ENCODE measurements at places on chromosomes 4 and X. TPM values are rescaled to one million over a fixed set of nuclear protein-coding genes. Genes with fewer than 3 reads are reported as not detected.

Gene KIAA1210
- total RNA-seq, result not detected

Gene LANCL3
- total RNA-seq, result 0.03 TPM

Gene HTR2C
- not detected for total RNA-seq

Gene MRFAP1L1
- 37.4 TPM for total RNA-seq

Gene TXK
- total RNA-seq, result 1.9 TPM

Gene CXorf49
- total RNA-seq, result not detected

DNA sequence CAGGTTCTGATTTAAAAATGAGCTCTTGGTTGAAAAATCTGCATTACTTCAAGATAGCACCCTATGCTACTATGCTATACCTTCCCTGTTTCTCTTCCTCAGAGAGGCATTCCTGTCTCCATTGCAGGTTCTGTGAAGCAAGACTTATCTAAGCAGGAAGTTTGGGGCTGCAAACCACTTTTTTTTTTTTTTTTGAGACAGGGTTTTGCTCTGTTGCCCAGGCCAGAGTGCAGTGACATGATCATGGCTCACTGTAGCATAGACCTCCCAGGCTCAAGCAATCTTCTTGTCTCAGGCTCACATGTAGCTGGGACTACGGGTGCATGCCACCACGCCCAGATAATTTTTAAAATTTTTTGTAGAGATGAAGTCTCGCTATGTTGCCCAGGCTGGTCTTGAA lies 4.0 kb upstream of the CCNG2 start:
- H3K27me3 ChIP-seq, result no peaks in the 10 kb centered on the region
- 0 out of 2 replicates have a peak, but pooled peaks cover 5% of the 10 kb centered on the region for H3K36me3 ChIP-seq
- H3K4me3 ChIP-seq, result no peak overlapping the region
- peaks cover 4% of the 10 kb centered on the region for H3K4me1 ChIP-seq
- DNase-seq, result no peak
- H3K27ac ChIP-seq, result no peak overlapping the region

GRCh38 chr4:82919386-82919785 lies 18.9 kb downstream of the THAP9 start:
- no peaks in the 10 kb centered on the region for H3K27me3 ChIP-seq
- H3K27ac ChIP-seq, result no peak overlapping the region
- no peak overlapping the region for H3K4me3 ChIP-seq
- no peak for DNase-seq
- peaks cover 10% of the 10 kb centered on the region for H3K36me3 ChIP-seq

DNA sequence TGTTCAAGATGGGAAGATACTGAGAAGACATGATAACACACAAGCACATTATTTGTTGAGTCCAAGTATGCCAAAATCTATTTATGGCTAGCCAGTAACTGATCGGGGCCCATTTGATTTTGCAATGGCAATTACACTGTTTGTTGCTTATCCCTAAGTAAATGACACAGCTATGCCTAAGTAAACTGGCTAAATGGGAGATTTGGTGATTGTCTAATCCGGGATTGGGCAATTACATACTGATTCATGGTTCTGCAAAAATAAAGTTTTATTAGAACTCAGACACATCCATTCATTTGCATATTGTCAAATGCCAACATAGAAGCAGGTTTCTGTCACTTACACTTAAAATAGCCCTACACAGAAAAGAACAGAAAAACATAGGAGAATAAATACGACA lies 140.2 kb upstream of the TBL1X start:
- H3K4me3 ChIP-seq, result no peak overlapping the region
- H3K27ac ChIP-seq, result no peak overlapping the region
- no peak for DNase-seq
- H3K36me3 ChIP-seq, result no peaks in the 10 kb centered on the region

DNA sequence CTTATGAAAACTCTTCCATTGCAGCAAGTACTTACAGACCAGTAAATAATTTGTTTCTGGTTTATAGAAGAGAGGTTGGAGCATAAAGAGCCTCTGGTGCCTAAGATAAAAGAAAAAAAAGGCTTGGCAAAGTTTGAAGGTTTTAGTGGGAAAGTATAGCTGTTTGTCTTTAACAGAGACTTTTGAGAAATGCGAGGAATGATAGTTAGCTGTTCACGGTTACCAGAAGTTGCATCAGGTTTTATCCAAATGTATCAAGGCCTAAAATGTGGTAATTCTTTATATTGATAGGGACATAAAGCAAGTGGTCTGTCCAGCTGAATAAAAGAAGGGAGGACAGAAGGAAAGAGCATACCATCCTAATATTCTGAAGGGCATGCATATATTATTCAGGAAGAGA lies 29.3 kb downstream of the RAP1GDS1 start:
- no peaks in the 10 kb centered on the region for H3K4me1 ChIP-seq
- no peak overlapping the region for H3K4me3 ChIP-seq
- no peak for DNase-seq

DNA sequence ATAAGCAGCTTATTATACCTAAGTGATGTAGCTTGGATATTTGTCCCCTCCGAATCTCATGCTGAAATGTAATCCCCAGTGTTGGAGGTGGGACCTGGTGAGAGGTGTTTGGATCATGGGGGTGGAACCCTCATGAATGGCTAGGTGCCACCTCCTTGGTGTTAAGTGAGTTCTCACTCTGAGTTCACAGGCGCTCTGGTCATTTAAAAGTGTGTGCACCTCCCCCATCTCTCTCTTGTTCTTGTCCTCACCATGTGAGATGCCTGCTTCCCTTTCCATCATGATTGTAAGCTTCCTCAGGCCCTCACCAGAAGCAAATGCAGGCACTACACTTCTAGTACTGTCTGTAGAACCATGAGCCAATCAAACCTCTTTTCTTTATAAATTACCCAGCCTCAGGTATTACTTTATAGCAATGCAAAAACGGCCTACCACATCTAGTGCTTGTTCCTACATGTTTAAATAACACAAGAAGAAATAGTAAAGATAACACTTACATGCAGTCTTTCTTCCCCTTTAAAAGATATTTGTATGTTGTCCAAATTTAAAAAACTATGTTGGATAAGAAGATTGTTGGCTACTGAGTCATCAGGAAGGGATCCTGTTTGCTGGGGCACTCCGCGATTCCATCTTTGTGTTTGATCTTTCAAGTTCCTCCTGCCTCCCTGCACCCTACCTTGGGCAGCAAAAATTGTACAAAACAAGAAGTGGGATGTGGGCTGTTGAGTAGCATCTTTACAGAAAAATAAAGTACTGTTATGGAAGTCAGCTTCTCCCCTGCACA lies 29.7 kb downstream of the PPP1R2C start:
- no peaks in the 10 kb centered on the region for H3K4me1 ChIP-seq
- H3K27me3 ChIP-seq, result no peaks in the 10 kb centered on the region
- no peak for DNase-seq
- H3K27ac ChIP-seq, result no peak overlapping the region
- H3K4me3 ChIP-seq, result no peak overlapping the region
- no peaks in the 10 kb centered on the region for H3K36me3 ChIP-seq

Data from SJSA1 (cell line).